Type B pancreatic cell (in vitro differentiated cells): ENCODE measurements at places on chromosomes 5 and 9. TPM values are rescaled to one million over a fixed set of nuclear protein-coding genes. Genes with fewer than 3 reads are reported as not detected.

- H3K4me3 ChIP-seq, result no peak overlapping the region
- H3K36me3 ChIP-seq, result no peaks in the 10 kb centered on the region
- no peak for DNase-seq
- H3K27me3 ChIP-seq, result peaks cover 15% of the 10 kb centered on the region
- no peaks in the 10 kb centered on the region for H3K4me1 ChIP-seq
Measured at GRCh38 chr5:175603987-175604739, 53.7 kb upstream of the HRH2 start.

DNA sequence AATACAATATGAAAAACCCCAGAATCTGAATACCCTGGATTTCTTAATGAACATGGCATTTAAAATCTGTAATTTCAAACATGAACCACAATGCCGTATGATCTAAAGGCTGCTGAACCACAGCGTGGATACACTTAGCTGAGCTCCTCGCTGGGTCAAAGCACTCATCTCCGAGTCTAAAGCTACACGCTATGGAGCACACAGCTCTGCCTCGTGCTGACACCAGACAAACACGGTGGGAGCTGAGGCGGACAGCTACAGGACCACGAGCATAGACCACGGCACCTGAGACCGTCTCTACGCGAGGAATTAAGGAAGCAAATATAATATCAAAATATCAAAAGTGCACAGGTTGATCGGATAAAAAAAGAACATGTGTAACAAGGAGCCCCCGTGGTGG lies 42.8 kb upstream of the IPPK start:
- no peak overlapping the region for H3K4me3 ChIP-seq
- peaks cover 6% of the 10 kb centered on the region for H3K36me3 ChIP-seq
- no peaks in the 10 kb centered on the region for H3K27me3 ChIP-seq
- no peak overlapping the region for H3K27ac ChIP-seq
- no peak for DNase-seq

GRCh38 chr5:157486221-157486681 lies 26.2 kb downstream of the NIPAL4 start:
- no peak for DNase-seq
- H3K4me3 ChIP-seq, result no peak overlapping the region
- H3K4me1 ChIP-seq, result no peaks in the 10 kb centered on the region
- no peak overlapping the region for H3K27ac ChIP-seq
- H3K36me3 ChIP-seq, result peaks cover 6% of the 10 kb centered on the region

- H3K27ac ChIP-seq, result peak overlapping the region; percentile 61
- H3K4me1 ChIP-seq, result peaks cover 15% of the 10 kb centered on the region
- DNase-seq, result no peak
- peaks cover 16% of the 10 kb centered on the region for H3K36me3 ChIP-seq
- H3K4me3 ChIP-seq, result peak overlapping the region; percentile 92
Measured at GRCh38 chr9:107486674-107487520, 2.7 kb downstream of the KLF4 start.

Gene POU5F2
- 0.29 and 0.51 TPM in 2 replicates for total RNA-seq

GRCh38 chr9:108296056-108296455 lies 559.7 kb downstream of the ACTL7B start:
- H3K27ac ChIP-seq, result no peak overlapping the region
- peaks cover 5% of the 10 kb centered on the region for H3K27me3 ChIP-seq
- H3K4me3 ChIP-seq, result no peak overlapping the region
- no peaks in the 10 kb centered on the region for H3K36me3 ChIP-seq
- no peak for DNase-seq

- DNase-seq, result no peak
- H3K4me3 ChIP-seq, result no peak overlapping the region
- H3K27me3 ChIP-seq, result no peaks in the 10 kb centered on the region
- peaks cover 16% of the 10 kb centered on the region for H3K4me1 ChIP-seq
- no peak overlapping the region for H3K27ac ChIP-seq
- no peaks in the 10 kb centered on the region for H3K36me3 ChIP-seq
Measured at GRCh38 chr5:58854441-58854840, 271.6 kb downstream of the RAB3C start.
